GM13976 (cell line): ENCODE measurements at places on chromosomes 11 and 22.
A peak's percentile ranks its signal among the peaks of the same experiment; 100 is the strongest.

DNA sequence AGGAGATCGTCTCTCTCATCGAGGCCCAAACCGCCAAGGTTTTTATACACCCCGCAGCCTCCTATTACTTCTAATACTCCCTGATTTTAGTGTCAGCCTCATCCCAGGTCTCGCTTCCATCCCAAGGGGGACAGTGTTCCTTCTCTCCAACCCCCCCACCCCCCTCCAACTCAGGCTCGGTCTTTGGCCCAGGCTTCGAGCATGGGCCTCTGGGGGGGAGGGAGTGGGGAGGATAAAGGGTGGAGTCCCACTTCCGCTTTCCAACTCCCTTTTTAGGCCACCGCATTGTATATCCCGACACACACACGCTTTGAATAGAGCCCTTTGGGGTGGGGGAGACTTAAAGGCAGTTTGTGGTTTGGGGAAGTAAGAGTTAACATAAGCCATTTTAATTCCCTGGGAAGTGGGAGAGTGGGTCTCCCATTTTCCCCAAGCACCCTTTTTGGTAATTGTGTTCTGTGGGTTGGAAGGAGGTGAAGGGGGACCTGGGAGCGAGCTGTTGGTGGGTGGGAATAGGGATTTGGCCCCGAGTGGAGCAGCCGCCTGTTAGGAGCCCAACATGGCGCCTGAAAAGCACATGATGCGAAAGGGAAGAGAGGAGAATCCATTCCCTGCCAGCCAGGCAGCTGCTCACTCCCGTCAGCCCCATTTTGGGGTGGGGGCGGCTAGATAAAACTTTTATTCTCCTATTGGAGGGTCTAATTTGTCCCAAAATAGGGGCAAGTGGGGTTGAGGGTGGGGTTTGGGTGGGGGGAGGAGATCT lies 844 bp downstream of the PCF11 start:
- DNase-seq = peak; percentile 41

- no peak for DNase-seq
These were observed 43.9 kb downstream of the RAB30 start for GRCh38 chr11:83027794-83028193.

DNA sequence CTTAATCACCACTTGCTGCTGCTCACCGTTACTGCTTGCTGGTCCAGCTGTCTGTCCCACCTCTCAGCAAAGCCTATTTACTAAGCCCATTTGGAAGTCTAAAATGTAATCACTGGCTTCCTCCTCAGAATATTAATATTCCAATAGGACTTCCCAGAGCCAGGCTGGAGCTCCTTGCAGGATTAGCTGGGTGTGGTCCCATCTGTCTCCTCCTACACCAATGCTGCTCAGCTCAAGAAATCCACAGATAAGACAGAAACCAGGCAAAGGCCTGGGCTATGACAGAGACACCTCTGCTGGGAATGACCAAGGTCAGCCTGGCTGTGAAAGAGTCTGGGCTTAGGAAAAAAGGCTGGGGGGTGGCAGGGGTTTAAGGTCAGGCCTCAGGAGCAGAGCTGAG lies 317.8 kb downstream of the BUD13 start:
- DNase-seq = no peak

DNA sequence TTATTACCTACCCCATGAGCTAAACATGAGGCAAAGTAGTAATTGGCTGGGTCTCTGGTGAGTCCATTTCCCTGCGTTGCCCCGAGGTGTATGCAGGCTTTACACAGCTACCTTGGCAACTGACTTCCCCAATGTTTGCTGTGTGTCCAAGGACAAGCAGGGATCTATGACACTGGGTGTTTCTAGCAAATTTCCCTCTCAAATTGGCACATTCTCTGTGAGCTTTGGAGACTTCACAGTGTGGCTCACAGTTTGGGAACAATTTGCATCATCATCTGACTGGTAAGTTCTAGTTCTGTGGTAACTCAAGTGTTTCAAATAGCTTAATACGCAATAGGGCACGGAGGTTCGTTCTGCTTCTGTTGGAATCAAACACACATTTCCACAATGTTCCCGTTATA lies 12.5 kb downstream of the NNMT start:
- no peak for DNase-seq

DNA sequence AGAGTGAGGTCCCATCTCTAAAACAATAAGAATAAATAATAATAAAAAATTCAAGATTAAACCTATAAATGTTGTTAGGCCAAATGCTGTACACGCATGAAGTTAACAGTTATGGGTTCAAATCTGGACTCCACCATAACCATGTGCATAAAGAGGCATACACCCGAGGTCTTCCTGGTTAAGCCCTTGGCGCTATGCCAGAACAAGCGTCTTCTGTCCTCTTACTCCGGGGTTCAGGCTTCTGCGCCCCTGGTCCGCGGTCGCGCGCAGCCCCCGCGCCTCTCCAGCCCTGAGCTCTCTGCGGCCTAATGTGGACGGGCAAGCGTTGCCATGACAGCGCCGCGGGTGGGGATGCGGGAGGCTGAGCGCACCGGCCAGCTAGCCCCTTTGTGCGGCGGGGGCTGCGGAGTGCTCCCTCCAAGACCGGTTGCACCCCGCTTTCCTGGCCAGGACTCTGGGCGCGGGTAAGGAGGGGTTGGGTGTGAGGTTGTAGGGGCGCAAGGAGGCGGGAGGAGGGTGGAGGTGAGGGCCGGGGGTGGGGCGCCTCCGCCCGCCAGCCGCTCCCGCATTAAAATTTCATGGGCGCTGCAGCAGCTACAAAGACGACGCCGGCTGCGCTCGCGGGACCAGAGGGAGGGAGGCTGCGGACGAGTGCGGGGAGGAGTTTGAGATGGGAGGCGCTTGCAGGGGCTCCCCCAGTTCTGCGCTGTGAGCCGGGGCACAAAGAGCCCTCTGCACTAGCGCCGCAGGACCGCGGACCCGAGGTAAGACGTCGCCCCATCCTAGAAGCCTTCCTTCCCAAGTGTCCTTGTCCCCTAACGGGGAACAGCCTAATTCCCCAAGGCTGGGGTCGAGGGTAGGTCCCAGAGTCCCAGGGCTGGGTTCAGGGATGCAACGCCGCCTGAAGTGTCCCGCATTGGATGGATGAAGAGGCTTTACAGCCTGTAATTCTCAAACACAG lies at the start of gene MIAT:
Gene MIAT (plus strand): TSS at position 698 of the 961 bp plus-strand sequence.
- peak; percentile 89 for DNase-seq

- no peak for DNase-seq
These were observed at the start of gene CHST1 for GRCh38 chr11:45665206-45665932. TSS of gene CHST1 (minus strand) at chr11:45665622. CDS start at chr11:45650923, 14,699 bp downstream.

GRCh38 chr11:108221911-108222573 lies 396 bp downstream of the NPAT start:
- no peak for DNase-seq

- no peak for DNase-seq
These were observed at the start of gene OR52W1 for GRCh38 chr11:6199174-6199810. TSS of gene OR52W1 (plus strand) at chr11:6199224. CDS start at chr11:6199224, 0 bp downstream.

- DNase-seq = no peak
These were observed 42.3 kb upstream of the RDX start for GRCh38 chr11:110338684-110339083.

GRCh38 chr22:50705851-50706351 lies 32.1 kb upstream of the ACR start:
- DNase-seq = no peak

- no peak for DNase-seq
These were observed 60.5 kb downstream of the NAT10 start for GRCh38 chr11:34165786-34166555.

GRCh38 chr22:28430466-28431025 lies 249.1 kb downstream of the TTC28 start:
- no peak for DNase-seq

DNA sequence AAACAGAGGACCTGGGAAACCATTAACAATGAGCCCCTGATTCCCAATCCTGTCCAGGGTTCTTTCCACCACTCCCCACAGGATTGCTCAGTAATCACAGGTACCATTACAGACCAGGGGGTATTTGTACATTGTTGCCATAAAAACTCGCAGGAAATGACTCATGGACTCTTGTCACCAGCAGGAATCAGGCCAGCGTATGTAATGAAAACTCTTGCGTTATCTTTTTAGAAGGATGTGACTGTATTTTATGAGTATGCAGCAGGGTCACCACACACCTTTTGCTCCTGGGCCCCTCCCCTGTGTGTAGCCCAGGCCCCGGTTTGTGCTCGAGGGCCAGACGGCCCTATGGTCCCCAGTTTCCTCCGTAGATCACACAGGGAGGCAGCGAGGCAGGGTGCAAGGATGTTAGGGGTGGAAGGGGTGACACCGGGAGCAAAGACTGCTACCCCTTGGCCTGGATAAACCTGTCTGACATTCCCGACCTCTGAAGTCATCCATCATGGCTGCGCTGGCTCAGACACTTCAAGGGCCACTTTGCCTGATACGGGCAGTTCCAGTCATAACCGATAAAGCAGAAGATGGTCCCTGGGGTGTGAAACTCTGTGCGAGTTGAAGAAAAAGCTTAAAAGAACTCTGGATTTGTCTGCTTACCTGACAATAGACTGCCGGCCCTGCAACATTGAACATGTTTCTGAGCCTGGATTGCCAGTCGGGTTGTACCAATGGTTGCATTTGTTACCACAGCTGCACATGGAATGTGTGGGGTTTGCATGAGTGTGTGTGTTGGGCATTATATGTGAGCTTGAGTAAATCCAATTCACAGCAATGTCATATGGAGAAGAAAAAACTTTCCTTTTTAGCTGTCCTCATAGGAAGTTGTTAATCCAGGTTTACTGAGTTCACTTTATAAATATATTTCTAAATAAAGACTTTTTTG lies 56.9 kb downstream of the MICAL2 start:
- no peak for DNase-seq

DNA sequence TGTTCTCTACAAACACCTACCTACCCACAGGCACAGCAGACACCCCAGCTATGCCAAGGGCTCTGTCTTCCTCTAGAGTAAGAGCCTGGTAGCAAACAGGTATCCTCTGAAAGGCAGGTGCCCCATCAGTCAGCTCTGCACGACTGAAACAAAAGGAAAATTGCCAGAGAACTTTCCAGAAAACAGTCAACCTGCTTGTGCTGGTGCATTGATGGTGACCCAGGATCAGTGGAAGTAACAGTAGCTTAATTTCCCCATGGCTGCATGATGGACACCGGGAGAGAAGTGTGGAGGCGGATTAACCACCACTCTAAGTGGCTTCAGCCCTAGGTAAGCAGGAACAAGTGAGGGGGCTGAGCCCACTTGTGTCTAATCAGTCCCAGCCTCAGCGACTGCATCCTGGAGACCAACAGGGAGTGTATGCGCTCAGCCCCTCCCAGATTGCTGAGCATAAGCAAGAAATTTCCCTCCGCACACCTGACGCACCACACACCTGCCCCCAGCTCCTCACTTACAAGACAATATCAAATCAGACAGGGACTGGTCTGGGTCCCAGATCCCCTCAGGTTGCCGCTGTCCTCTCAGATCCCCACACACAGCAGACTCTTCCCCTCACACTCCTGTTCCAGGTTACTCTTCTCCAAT lies 70.7 kb upstream of the IGLL5 start:
- no peak for DNase-seq

- DNase-seq = no peak
These were observed 7.8 kb downstream of the SEPTIN3 start for GRCh38 chr22:41976961-41977566.

GRCh38 chr22:35400501-35400790 lies 506 bp downstream of the MCM5 start:
- DNase-seq = no peak

GRCh38 chr22:36874309-36874696 lies 13.5 kb downstream of the NCF4 start:
- no peak for DNase-seq

- no peak for DNase-seq
These were observed 5.5 kb downstream of the CBX6 start for GRCh38 chr22:38866399-38867123.

- DNase-seq = no peak
These were observed 27.0 kb downstream of the ADA2 start for GRCh38 chr22:17192186-17192585.

GRCh38 chr11:19320827-19321226 lies 80.1 kb upstream of the E2F8 start:
- DNase-seq = no peak

DNA sequence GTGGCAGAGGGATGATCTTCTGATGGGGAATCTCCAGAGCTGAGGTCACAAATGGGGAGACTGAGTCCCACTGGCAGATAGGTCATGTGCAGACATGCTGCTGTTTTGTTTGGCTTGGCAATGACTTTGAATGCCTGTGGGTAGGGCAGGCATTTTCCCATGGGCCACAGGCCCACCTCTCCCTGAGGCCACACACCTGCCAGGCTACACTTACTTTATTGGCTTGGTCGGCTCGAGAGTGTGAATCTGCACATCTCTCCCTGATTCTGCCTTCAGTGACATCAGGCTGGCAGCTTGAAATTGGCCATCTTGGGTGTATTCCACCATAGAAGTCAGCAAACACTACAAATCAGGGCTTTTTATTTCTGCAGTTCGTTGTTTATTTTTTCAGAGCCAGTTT lies 91.5 kb downstream of the GRIK4 start:
- no peak for DNase-seq

GRCh38 chr22:17918840-17919239 lies 105.5 kb downstream of the MICAL3 start:
- no peak for DNase-seq

DNA sequence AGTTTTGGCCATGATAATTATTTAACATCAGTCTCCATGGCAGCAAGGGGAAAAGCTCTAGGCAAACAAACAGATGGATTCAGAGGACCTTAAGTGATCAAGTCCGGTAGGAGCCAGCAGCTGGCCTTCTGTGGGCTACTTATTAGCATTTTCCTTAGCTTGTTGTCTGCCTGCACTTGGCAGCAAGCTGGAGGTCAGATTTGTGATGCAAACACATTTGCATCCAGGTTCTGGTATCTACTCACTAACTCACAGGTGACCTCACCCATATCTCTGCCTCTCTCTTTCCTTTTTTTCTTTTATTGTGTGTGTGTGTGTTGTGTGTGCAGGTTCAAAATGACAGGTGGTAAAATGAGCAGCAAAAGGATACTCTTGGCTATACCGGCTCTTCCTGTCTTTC lies 32.3 kb downstream of the ARHGAP42 start:
- DNase-seq = no peak

DNA sequence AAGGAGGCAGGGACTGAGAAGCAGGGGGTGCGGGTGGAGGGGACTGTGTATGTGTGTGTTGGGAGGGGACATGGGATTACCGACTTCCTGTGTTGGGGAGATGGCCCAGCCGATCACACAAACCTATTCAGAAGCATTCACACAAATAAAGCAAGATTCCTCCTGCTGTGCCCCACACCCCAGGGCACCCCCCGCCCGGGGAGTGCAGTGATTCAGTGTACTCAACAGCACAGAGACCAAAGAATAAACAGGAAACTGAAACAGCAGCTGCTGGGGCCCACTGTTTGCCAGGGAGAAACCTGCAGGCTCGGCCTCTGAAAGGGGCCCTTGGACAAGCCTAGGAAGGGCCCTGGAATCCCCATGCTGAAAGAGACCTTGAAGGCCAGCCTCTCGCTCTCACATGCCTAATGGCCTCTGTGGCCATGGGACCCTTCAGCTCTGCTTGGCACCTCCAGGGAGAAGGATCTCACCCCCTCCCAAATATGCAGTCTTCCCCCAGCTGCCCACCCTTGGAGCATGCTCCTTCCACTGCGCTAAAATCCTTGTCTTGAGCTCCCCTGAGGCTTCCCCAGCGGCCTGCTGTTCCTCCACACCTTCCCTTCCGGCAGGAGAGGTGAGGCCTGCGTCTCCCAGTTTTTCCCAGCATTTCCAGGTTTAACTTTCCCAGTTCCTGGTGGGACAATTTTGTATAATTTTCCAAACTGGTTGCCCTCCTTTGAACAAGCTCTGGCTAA lies 72.9 kb downstream of the CSNK2A3 start:
- DNase-seq = no peak
